ENCODE measurements at places on chromosomes 1 and 21. TPM values are rescaled to one million over a fixed set of nuclear protein-coding genes. Genes with fewer than 3 reads are reported as not detected.
A peak's percentile ranks its signal among the peaks of the same experiment; 100 is the strongest.

CDA gene
- not detected for total RNA-seq

OR2W3 gene
- total RNA-seq: not detected

C1QC gene
- 0.64 TPM for total RNA-seq

NUP210L gene
- total RNA-seq: not detected

GCLM gene
- 11.1 TPM for total RNA-seq

KCNK2 gene
- total RNA-seq: 0.13 TPM

FAM167B gene
- total RNA-seq: 0.88 TPM

PFKFB2 gene
- 1.9 TPM for total RNA-seq

PKP1 gene
- not detected for total RNA-seq

LCE2A gene
- total RNA-seq: not detected

ZMYND12 gene
- total RNA-seq: 0.36 TPM

DNA sequence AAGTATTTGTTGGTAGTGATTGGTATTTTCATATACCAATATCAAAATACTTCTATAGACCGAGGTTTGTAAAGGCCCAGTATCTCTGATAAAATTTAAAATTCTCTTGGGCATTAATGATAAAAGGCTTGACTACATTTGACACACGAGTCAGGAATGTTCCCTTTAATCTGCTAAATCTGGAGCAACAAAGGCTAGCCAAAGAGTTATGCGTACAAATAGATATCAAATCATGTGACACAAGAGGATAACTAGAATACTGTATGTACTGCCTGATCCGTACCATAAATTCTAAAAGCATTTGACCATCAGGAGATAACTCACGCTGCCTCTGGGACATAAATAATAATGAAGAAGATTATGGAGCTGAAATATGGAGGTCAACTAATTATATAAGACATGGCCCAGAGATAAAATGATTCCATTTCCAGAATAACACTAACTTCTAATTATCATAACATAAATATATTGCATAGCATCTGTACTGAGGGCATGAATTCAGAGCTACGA, 64.2 kb upstream of the SH3GLB1 start:
- H3K27me3 ChIP-seq: no peaks in the 10 kb centered on the region
- no peak overlapping the region for H3K27ac ChIP-seq
- DNase-seq: no peak
- H3K4me1 ChIP-seq: no peaks in the 10 kb centered on the region
- no peaks in the 10 kb centered on the region for H3K36me3 ChIP-seq

DNA sequence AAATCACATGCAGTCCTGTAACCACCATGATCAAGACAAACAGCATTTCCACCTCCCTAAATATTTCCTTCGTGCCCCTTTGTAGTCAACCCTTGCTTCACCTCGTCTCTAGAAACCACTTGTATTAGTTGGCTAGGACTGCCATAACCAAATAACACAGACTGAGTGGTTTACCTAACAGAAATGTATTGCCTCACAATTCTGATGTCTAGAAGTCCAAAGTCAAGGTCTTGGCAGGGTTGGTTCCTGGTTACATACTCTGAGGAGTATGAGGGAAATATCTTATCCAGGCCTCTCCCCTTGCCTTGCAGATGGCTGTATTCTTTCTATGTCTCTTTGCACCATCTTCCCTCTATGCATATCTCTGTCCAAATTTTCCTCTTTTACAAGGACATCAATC, 23.3 kb upstream of the FRRS1 start:
- peaks cover 37% of the 10 kb centered on the region for H3K4me1 ChIP-seq
- no peak overlapping the region for H3K27ac ChIP-seq
- DNase-seq: no peak

DNA sequence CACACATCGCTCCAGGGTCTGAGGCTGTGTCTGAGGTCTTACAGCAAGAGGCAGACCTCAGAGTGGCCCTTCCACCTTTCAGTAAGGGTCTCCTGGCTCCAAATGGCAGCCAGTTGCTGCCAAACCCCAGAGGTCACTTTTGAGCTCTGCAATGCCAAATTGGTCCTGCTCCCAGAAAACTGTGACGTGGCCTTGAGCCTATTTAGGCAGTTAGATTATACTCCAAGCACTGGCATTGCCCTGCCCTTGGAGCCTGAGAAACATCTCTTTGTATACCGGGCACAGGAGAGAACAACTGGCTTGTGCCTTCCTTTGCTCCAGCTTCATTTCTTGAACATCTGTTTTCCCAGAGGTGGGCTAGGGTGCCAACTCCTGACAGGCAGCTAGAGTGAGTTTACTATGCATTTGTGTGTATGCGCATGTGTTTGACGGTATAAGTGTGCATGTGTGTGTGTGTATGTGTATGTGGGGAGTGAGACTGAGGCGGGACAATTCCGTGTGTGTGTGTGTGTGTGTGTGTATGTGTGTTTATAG, 134.5 kb downstream of the IER5 start:
- peaks cover 2% of the 10 kb centered on the region for H3K27me3 ChIP-seq
- DNase-seq: no peak
- H3K36me3 ChIP-seq: no peaks in the 10 kb centered on the region
- H3K27ac ChIP-seq: no peak overlapping the region
- no peak overlapping the region for H3K4me3 ChIP-seq
- H3K4me1 ChIP-seq: no peaks in the 10 kb centered on the region

GRCh38 chr1:8032366-8032910, 6.3 kb upstream of the ERRFI1 start:
- H3K4me3 ChIP-seq: no peak overlapping the region
- DNase-seq: no peak
- H3K4me1 ChIP-seq: no peaks in the 10 kb centered on the region

DNA sequence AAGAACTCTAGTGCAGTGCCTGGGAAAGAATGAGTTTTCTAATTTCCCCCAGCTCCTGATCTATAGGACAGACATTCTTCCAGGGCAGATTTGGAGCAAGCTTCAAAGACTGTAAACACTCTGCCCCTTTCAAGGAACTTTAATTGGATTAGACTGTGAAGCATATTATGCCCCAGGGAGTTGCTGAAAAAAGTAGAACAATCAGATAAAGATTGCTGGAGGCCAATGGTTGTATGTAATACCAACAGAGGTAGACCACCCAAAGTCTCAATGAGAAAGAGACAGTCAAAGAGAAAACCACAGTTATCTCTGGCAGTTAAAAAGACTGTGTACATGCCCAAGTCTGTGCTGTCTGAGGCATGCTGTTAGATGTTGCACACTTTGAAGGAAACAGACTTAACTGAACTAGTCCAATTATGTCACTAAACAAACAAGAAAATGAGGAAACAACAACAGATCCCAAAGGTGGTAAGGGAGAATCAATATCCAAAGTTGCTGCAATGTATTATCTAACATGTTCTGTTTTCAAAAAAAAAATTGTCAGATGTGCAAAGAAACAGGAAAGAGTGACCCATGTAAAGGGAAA, 24.4 kb downstream of the C4BPA start:
- H3K4me1 ChIP-seq: no peaks in the 10 kb centered on the region
- H3K27ac ChIP-seq: no peak overlapping the region
- no peaks in the 10 kb centered on the region for H3K36me3 ChIP-seq
- no peaks in the 10 kb centered on the region for H3K27me3 ChIP-seq
- no peak for DNase-seq

GRCh38 chr1:18668046-18668445, 37.4 kb downstream of the PAX7 start:
- H3K4me3 ChIP-seq: no peak overlapping the region
- no peaks in the 10 kb centered on the region for H3K4me1 ChIP-seq
- H3K27me3 ChIP-seq: peaks cover 2% of the 10 kb centered on the region
- no peaks in the 10 kb centered on the region for H3K36me3 ChIP-seq
- no peak for DNase-seq
- no peak overlapping the region for H3K27ac ChIP-seq

DNA sequence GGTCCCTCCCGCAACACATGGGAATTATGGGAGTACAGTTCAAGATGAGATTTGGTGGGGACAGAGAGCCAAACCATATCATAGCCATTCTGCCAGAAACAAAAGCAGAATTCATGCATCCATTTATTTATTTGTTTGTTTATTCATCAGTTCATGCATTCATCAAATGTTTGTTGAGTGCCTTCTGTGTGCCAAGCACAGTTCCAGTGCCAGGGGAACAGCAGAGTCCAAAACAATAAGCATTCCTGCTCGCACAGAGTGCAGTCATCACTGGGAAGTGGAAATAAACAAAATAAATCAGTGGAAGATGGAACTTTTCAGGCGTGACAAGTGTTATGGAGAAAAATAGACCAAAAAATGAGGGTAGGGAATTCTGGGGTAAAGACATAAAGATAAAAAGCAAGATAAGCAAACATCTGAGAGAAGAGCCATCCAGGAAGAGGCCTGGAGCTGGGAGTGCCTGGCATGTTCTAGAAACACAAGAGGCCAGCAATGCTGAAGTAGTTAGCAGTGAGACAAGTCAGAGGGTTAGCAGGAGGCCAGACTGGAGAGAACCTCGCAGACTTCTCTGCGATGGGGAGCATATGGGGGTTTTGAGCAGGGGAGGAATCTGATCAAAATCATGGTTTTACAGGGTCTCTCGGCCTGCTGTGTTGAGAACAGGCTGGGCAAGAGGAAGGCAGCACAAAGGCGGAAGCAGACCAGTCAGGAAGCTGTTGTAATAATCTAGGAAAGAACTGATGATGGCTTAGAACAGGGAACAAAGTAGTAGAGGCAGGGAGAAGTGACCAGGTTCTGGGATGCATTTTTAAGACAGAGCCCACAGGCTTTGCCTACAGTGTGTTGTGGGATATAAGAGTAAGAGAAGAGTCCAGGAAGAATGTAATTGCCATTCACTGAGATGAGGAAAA, 113.2 kb downstream of the GLUL start:
- no peaks in the 10 kb centered on the region for H3K36me3 ChIP-seq
- no peak for DNase-seq
- H3K27me3 ChIP-seq: no peaks in the 10 kb centered on the region
- no peak overlapping the region for H3K27ac ChIP-seq
- H3K4me1 ChIP-seq: no peaks in the 10 kb centered on the region

DNA sequence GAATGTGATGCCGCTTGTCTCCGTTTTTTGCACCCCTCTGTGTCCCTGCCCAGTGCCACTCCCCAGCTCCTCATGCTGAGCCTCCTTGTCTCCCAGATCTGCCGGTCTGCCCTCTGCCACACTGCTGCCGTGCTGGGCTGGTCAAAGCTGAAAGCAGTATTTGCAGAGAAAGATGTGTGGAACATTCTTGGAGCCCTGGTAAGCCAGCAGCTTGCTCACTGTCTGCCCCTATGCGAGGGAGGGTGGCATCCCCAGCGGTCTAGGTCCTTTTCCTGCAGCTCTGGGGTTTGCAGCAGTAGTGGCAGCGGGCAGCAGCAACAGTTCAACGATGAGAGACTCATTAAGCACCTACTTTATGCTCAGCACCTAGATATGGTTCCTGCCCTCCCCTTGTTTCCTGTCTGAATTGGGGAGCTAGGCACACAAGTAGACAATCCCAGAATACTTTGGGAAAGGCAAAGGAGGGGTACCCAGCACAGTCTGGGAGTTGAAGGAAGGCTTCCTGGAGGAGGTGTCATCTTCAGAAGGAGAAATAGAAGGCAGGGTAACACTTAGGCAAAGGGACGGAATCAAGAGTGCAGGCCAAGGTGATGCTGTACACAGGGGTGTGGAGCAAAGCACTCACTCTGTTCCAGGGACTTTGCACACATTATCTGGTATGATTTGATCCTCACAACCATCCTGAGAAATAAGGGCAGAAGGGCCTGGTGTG, 63.1 kb downstream of the KIF21B start:
- no peaks in the 10 kb centered on the region for H3K36me3 ChIP-seq
- DNase-seq: no peak
- no peaks in the 10 kb centered on the region for H3K4me1 ChIP-seq
- H3K27me3 ChIP-seq: no peaks in the 10 kb centered on the region
- H3K27ac ChIP-seq: no peak overlapping the region

DNA sequence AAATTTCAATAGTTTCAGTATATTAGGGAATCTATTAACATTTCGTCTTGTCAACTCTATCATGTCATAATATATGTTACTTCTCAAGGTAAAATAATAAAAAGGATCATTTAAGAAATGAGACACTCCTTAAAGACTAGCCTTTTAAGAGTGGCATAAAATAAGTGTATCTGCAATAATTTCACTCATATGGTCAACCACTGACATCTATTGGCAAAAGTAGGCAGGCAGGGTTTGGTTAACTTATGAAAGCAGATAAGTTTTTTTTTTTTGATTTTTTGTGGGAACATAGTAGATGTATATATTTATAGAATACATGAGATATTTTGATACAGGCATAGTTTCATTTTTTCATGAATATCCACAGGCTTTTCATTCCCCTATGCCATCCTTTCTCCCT, 5.5 kb upstream of the RGS21 start:
- H3K36me3 ChIP-seq: no peaks in the 10 kb centered on the region
- no peak overlapping the region for H3K4me3 ChIP-seq
- DNase-seq: no peak
- H3K27me3 ChIP-seq: no peaks in the 10 kb centered on the region

- H3K4me1 ChIP-seq: peaks cover 11% of the 10 kb centered on the region
- peaks cover 3% of the 10 kb centered on the region for H3K36me3 ChIP-seq
- no peaks in the 10 kb centered on the region for H3K27me3 ChIP-seq
- no peak overlapping the region for H3K27ac ChIP-seq
Observed at GRCh38 chr1:112687361-112687760, 12.9 kb downstream of the MOV10 start.

DNA sequence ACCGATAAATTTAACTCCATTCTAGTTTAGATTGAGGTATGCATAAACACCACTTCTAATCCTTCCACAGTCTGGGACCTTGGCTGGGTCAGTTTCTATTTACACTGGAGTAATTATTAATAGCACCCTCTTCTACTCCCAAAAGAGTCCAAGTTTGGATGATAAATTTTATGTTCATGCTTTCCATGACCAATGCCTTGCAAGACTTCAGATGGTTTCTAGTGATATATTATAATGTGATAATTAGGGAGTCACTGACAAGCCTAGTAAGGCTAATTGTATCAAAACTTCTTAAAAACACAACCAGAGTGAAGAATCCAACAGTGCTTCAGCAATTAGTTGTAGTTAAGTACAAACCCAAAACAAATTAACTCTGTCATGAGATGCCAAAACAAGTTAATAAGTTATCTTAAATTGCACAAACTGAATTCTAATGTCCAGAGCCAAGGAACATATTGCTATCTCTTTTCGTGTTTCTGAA, 489.6 kb downstream of the TTLL7 start:
- no peak for DNase-seq
- no peaks in the 10 kb centered on the region for H3K36me3 ChIP-seq
- H3K27ac ChIP-seq: peak overlapping the region; percentile 80
- peaks cover 19% of the 10 kb centered on the region for H3K4me1 ChIP-seq

GRCh38 chr1:46451948-46452930, 37.4 kb upstream of the DMBX1 start:
- H3K4me1 ChIP-seq: no peaks in the 10 kb centered on the region
- no peak for DNase-seq
- no peaks in the 10 kb centered on the region for H3K36me3 ChIP-seq
- H3K4me3 ChIP-seq: no peak overlapping the region
- H3K27me3 ChIP-seq: peaks cover 5% of the 10 kb centered on the region
- no peak overlapping the region for H3K27ac ChIP-seq

GRCh38 chr1:91883470-91883869, 2.5 kb downstream of the TGFBR3 start:
- DNase-seq: no peak
- H3K27ac ChIP-seq: no peak overlapping the region
- H3K36me3 ChIP-seq: no peaks in the 10 kb centered on the region

- H3K4me3 ChIP-seq: no peak overlapping the region
- H3K4me1 ChIP-seq: no peaks in the 10 kb centered on the region
- no peak overlapping the region for H3K27ac ChIP-seq
- no peak for DNase-seq
Observed at GRCh38 chr1:64062529-64062928, 140.9 kb upstream of the UBE2U start.

All from GM12878 (cell line).